Hypothalamus (tissue), 51 donors: ENCODE measurements at places on chromosomes 5 and 9.
A peak's percentile ranks its signal among the peaks of the same experiment; 100 is the strongest.

DNA sequence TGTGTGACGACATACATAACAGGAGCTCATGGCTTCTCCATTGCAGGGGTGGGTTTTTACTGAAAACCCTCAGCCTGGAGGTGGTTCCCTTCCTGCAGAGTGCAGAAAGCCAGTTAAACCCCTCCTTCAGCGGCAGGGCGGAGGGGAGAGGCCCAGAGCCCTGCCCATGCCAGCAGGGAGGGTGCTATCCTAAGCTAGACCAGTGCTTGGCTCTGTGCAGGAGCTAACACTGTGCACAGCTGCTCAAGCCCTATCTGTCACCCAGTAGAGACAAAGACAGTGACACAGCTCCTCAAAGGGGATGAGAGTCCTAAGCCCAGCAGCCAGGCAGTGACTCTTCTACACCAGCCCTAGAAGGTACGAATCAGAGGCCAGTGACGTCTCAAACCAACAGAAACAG, 70.0 kb upstream of the ZSWIM6 start:
- DNase-seq: no peak

GRCh38 chr5:4419281-4419680, 720.8 kb upstream of the ADAMTS16 start:
- DNase-seq: no peak

DNA sequence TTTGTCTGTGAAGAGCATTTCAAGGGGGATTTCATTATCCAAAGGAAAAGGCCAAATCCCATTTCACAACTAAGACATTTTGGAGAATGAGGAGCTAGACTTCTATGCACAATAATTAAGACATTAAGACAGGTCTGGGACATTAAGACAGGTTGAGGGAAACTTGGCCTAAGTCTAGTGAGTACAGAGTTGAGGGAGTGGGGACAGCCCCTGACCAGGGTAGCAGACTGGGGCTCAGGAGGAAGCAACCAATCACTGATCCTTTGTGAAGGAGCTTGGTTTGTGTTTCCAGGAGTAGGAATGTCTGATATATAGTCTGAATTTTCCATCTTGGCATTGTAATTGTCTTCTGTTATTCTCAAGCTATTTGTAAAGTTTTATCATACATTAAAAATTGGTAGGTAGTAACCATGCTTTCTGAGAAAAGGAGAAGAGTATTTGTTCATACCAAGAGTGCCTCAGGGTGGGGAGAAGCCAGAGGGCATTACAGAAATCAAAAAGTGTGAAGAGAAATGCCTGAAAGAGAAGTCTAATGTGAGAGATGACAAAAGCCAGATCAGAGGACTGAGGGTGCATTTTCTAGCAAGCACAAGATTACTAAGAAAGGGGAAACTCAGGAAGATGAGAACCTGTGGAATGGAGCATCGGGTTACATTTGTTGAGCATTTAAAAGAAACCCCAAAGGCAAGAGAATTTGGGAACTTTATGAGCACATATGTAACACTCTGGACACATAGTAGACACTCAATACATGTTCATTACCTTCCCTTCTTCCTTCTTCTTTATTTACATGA, 189.3 kb upstream of the PIK3R1 start:
- no peak for DNase-seq

- no peak for DNase-seq
Observed at GRCh38 chr5:66840511-66841013, 244.4 kb downstream of the MAST4 start.

- DNase-seq: no peak
Observed at GRCh38 chr5:67378256-67378655, 181.7 kb upstream of the CD180 start.

DNA sequence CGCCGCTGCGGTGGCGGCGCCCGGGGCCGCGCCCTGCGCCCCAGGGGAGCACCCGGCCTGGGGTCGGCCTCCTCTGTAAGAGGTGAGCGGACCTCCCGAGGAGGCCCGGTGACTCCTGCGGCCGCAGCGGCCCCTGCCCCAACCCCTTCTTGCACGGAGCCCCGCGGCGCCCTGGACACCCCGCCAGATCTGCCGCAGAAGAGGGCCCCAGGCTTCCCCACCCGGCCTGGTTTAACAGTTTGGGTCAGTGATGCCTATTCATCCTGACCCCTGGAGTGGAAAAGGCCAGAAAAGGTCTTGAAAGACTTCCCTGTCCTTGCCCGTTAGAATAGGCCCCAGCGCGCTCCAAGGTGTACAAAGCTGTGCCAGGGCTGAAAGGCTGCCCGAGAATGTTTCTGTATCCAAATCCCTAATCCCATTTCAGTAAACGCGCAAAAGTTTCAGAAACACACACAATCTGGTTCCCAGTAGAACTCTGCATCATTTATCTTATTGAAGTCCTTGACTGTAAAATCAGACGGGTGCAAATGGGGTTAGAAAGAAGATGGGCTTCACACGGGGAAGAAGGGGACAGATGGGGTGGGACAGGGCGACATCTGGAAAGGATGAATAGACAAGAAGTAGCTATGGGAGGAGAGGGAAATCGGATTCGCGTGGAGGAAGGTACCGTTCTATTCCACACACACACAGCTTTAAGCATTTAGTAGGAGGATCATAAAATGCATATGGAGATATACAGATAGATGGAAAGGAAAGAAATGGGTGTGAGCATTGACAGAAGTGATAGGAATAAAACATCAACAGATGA, 1.1 kb upstream of the SSBP2 start:
- DNase-seq: peak; percentile 83

GRCh38 chr5:151068433-151069197, 12.2 kb downstream of the TNIP1 start:
- DNase-seq: no peak

DNA sequence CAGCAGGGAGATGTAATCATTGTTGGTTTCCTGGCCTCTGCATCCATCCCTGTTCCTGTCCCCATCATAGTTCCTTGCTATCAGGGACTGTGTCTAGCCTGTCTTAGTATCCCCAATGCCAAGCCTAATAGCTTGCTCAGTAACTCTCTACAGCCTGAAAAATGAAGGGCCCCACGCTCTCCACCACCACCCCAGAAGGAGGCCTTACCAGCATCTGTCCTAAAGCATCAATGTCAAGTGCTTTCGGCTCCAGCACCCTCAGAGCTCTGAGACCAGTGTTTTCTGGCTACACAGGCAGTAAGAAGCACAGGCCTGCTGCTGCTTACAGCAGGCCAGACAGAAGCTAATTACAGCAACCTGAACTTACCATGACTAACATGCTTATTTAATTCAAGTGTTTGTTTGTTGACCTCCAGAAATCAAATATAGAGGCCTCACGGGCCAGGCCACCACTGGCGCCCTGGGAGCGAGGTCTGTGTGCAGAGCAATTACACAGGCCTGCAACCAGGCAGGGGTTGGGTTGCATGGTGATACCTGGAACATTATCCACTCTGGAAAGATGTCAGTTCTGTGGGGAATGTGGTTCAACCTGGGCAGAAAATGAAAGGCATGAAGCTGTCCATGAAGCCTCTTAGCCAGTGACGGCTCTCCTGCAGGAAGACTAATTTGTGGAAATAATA, 124.3 kb downstream of the SLC1A3 start:
- no peak for DNase-seq

DNA sequence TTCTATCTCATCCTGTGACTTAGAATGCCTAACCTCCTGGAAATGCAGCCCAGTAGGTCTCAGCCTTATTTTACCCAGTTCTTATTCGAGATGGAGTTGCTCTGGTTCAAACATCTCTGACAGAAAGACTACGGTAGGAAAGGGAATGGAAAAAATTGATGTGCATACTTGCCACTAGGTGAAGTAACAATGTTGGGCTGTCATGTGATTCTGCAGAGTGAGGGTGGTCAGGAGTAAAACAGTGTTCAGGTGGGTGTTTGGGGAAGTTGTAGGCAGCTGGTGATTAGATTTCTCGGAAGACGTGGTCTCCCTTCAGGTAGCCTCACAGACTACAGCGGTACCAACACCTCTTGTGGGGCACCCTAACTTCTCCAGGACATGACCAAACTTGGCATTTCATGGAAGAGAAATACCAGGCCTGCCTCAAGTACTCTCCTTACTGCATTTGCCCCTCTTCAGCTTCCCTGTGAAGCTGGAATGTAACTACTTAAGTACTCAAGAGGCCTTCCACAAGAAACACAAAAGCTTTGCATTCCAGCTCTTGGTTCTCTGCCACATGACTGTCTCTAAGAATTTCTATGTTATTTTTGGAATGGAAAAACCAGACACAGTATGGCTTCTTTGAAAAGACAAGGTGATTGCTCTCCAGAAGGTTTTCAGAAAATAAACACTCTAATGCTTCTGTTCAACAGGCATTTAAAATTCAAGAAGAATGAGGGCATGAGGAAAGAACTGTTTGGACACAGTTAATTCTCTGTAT, 17.4 kb upstream of the ENTREP1 start:
- no peak for DNase-seq

DNA sequence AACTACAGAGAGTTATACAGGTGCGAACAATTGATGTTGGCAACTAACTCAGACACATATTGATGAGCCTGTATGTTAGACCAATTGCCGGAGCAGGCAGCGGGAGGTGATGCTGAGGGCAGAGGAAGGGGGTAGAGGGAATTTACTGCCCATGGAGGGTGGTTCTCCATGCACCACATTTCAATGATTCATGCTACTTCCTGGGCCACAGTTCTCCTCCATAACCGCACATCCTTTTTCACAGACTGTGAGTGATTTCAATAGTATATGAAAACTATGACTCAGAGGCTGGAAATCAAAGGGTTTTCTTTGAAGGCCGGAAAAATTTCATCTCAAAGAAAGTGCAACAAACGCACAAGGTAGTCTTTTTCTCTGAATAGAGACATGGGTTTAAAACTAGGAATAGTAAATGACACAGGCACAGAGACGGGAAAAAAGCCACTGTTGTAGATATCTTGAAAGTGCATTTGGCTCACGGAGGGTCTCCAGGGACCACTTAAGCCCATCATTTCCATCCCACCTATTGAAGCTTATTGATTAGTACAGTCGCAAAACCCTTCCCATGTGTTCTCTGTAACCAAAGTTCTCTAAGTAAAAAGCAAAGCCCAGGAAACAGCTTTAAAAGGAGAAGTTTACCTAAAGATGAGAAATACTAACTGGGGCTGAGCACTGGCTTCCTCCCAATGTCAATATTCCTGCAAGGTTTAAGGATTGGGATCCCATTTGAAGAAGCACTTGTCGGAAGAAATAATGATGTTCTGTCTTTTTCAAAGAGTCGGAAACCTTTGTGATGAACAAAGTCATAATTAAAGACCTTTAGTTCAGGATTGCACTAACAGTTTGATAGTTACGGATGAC, 28.0 kb upstream of the ADAM19 start:
- DNase-seq: no peak

DNA sequence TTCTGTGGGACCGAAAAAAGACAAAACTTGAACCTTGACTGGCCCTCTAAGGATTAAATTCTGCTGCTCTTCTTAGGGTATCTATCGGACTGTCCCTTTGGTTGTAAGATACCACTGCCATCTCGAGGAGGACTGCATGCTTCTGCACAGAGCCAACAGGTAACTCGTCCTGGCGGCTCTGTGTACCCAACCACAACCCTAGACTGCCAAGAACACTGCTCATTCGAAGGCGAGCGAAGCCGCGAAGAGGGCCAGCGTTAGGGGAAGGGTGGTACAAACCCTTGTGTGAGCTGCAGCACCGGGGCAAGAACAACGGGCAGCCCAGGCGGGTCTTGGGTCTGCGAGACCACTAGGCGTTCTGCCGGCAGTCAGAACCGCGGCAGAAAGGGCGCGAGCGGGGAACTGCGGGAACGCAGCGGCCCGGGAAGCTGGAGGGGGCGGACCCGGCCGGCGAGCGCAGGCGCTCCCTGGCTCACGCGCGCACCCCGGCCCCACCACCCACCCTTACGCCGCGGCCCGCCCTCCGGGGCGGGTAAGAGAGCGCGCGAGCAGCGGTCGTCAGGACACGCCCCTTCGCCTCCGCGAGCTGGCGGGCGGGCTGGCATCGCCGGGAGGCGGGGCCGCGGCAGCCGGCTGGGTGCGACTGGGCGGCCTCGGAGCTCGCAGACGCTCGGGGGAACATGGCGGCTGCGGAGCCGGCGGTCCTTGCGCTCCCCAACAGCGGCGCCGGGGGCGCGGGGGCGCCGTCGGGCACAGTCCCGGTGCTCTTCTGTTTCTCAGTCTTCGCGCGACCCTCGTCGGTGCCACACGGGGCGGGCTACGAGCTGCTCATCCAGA, at the start of gene ISOC1:
ISOC1 (plus strand) TSS at position 663 of the 837 bp plus-strand sequence; CDS start at position 681, 18 bp downstream.
- peak; percentile 60 for DNase-seq

DNA sequence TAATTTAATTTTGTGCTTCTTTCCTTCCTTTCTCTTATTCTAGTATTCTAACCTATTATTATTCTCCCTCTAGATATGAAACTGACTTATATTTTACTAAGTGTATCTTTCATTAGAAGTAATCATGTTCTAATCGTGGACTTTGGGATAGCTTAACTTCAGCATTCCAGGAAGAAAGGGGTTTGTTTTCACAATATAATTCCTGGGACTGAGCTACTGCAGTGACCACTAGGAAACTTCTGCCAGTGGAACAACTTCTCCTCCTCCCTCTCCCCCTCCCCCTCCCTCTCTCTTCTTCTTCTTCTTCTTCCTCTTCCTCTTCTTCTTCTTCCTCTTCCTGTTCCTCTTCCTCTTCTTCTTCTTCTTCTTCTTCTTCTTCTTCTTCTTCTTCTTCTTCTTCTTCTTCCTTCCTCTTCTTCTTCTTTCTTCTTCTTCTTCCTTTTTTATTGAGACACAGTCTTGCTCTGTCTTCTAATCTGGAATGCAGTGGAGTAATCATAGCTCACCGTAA, 127.9 kb downstream of the NNT start:
- no peak for DNase-seq

DNA sequence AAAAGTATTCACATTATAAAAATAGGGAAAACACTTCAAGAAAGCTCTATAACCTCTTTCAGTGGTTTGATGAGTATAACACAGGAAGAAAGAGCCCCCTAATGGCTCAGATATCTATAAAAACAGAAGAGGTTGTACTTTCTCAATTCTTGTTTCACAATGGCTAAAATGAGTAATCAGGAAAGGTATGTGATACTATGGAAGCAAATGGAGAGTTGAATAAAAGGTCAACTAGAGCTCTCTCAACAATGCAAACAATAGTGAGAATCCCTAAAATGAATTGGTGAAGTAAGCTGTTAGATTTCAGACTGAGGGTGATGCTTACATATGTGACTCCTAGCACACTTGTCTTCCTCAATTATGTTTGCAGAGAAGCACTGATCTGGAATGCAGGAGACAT, 584.6 kb upstream of the CDH18 start:
- no peak for DNase-seq
